CD8-positive, alpha-beta memory T cell (primary cell): ENCODE measurements at places on chromosomes 6 and 20.

- no peak for DNase-seq
Observed at GRCh38 chr6:61949971-61950370, 336.1 kb downstream of the KHDRBS2 start.

- DNase-seq, result no peak
Observed at GRCh38 chr20:37630993-37631392, 62.8 kb upstream of the CTNNBL1 start.

- no peak for DNase-seq
Observed at GRCh38 chr6:7148100-7148822, 40.5 kb downstream of the RREB1 start.

DNA sequence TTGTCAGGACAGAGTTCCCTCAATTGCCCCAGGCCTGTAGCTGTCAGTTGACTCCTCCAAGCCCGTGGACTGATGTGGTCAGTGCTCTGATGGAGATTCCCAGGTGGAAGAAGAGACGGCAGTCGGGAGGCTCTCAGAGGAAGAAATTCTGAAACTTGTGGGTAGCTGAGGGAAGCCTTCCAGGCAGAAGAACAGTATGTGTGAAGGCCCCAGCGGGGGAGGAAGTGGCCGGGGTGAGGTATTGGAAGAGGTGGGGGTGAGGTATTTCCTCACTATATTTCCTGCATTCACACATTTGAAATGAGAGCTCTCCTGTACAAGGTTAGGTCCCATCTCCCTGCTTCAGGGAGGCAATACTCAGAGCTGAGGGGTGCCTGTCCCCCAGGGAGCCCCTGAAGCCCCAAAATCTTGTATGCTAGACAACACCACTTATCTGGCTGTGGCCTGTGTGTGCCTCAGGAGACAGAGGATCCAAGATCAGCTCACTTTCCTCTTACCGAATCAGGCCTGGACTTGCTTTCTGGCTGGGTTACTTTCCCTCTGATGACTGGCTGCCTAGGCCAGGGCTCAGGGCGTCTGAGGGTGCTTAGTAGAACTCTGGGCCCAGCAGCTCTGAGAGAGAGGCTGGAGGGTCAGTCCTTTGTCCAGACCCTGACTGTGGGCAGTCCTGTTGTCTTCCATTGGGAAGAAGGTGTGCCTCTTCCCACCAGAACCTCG lies 49.3 kb upstream of the MYL9 start:
- peak; percentile 40 for DNase-seq

- DNase-seq, result no peak
Observed at GRCh38 chr6:106247293-106247692, 78.3 kb downstream of the ATG5 start.

DNA sequence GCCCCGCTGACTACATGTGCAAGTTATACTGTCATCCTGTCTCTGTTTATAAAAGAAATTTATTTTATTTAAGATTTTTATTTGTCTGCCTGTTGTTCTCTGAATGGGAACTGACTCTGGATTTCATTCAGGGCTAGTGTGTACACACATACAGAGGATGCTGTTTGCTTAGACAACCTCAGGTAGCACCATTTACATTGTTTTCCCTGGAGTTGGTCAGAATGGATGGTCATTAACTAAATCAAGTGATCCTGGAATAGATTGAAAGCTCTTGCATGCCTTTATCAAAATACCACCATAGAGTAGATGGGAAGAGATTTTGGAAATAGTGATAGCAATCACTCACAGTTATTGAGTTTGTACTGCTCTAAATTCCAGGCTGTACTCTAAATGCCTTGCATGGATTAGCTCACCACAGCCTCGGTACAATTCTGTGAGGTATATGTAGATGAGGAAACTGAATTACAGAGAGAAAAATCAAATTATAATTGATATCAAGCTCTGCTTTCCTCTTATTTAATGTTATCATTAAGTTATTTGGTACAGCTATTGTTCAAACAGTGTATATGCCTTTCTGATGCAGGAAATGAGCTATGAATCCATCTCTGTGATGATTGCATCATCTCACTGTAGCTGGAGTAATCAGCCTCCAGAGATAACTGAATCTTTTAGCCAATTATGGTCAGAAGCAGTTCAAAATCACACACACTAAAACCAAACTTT lies 51.9 kb downstream of the RNF217 start:
- no peak for DNase-seq

DNA sequence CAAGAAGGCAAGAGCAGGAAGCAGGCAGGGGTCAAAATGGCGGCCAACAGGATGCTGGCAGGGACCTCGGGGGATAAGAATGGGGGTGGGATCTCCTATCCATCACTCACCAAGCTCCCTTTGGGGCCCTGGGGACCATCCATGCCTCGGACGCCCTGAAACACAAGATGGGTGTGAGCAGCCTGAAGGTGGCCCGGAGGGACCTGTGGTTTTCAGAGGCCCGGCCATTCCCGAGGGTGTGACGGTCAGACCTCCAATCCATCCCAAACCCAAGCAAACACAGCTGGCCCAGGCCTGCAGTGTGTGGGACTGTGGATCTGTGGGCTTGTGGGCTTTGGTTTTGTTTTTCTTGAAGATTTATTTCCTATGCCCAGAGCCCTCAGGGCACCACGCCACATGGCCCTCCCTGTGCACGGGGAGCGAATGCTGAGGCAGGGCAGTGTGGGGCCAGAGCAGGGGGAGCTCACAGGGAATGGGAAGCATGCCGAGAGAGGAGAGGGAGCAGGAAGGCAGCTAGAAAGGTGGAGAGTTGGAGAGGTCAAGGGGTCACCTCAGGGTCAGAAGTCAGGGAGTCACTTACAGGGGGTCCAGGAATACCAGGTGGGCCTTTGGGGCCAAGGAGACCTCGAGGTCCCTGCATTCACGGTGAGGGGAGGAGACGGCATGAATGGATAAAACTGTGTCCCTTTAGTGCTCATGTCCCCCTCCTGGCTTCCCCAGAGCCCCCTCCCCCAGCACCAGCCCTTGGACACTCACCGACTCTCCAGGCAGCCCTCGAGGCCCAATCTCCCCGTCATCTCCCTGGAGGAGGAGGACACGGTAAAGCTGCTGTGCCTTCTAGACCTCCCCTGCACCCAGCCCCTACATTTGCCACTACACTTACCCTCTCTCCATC lies 14.5 kb downstream of the COL11A2 start:
- no peak for DNase-seq

- DNase-seq, result no peak
Observed at GRCh38 chr20:38343311-38344106, 2.8 kb upstream of the LBP start.

DNA sequence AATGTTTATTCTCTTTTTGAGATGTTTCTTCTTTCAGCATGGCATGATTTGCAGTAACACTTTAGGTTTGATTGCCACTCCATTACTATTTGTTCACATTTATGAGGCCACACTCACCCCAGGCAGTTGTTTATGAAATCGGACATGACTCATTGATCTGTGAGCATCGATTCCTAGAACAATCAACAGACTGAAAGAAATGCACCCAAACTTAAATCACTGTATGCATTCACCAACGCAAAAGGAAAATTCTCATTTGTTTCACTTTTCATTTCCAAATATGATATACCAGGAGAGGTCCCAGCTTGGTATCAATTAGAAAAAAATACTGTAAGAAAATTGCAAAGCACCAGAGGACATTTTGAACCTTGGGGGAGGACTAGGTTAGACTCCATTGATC lies 5.4 kb upstream of the GJA10 start:
- no peak for DNase-seq

GRCh38 chr6:149012040-149012545 lies 265.3 kb downstream of the UST start:
- DNase-seq, result no peak

DNA sequence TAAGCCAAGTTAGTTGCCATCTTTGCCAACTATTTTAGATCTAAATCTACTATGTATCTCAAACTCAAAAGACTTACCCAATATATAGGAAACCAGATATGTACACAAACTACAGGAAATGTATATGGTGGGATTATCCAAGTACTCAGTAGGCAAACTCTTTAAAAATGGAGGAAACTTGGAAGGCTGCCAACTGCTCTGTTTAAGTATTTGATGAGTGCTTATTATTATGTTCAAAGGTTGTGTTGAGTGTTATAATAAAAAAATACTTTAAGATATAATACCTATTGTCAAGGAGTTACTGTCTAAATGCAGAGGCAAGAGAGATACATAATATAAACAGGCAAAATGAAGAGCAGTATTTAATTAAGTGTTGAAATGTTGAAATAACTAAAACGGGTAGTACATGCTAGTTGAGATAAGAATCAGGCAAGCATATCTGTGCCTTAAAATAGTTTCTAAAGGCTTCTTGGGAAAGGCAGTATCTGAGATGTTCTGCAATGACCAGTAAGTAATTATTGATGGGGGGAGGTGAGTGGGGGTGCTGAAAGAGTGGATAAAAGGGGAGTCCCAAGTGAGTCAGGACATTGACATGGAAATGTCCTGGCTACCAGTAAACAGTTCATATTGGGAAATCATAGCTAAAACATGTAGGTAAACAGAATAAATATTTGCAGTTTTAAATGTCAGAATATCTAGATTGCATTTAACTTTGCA lies 6.5 kb upstream of the DST start:
- no peak for DNase-seq

DNA sequence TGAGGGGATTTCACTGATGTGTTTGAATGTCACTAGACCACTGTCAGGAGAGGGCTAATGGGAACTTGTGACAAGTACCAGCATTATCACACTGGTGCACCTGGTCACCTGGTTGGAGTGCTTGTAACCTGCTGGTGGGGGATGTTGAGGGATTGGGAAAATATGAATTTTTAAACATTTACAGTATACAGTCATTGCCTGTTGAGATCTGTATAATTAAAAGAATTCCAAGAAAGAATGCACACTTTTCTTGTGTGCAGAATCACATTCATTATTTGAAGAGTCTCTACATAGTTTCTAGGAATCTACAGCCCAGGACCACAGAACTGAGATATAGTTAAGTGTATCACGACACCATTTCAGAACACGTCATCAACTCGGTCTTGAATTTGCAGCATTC lies 118.4 kb downstream of the AIG1 start:
- no peak for DNase-seq

DNA sequence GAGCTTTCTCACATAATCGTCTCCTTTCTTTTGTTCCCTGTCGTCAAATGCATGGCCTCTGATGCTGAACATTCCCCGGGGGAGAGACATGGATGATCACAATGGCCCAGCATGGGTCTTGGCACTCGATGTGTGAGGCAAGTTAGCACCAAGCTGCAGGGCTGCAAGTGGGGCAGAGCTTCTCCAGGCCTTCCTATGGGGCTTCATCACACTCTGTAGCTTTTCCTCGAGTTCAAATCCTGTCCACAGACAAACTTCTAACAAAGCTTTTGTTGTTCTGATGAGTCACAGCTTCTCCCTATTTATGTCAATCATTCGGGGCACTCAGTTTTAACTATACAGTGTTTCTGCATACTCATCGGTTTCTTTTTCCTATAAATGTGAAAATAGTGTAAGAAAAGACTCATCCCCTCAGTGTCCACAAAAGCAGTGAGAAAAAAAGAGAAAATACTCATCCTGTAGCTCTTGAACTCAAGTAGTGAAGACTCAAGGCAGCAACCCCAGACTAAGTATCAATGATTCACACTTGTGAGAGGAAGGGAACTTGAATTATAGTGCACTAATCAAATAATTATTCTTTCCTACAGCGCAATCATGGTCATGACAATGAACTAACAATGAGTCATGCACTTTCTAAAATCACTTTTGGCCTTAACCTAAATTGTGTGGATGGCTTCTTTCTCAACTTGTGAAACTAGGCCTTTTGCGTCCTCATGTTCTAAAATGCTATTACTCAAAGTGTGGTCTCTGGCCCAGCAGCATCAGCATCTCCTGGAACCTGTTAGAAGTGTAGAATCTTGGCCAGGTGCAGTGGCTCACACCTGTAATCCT lies 68.4 kb upstream of the NOX3 start:
- no peak for DNase-seq

DNA sequence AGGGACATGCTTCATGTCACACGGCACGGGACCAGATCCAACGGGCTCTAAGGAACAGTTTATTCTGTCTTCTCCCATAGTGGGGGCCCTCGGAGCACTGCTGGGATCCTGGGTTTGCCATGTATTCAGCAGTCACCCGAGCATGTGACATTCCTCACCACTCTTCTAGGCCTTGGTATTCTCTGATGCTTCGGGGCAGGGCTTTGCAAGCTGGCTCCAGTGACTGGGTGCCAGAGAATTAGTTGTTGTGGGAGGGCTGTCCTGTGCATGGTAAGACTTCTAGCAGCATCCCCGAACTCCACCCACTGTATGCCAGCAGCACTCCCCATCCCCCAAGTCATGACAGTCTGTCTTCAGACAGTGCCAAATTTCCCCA lies 5.4 kb downstream of the CCN5 start:
- no peak for DNase-seq

- no peak for DNase-seq
Observed at GRCh38 chr6:14858808-14859207, 387.1 kb upstream of the JARID2 start.

GRCh38 chr6:37674161-37674560 lies 23.5 kb downstream of the MDGA1 start:
- no peak for DNase-seq

GRCh38 chr6:38933426-38933825 lies 115.2 kb upstream of the GLP1R start:
- no peak for DNase-seq

DNA sequence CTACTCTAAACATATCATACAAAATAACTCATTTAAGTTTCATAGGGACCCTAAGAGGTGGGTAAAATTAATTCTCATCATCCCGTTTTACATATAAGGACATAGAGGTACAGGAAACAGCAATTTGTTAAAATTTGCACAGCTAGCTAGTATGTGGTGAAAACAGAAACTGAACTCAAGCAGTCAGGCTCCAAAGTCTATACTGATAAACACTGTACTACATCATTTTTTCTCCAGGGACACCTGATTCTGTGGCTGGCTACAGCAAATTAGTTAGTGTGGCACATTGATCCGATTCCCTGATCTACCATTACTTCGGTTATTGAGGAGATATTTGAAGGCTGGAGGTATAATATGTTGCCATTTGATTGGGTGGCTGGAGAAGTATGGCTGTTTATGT lies 36.2 kb upstream of the E2F3 start:
- no peak for DNase-seq

GRCh38 chr20:44494681-44495080 lies 19.0 kb downstream of the TTPAL start:
- no peak for DNase-seq

GRCh38 chr6:148274809-148275208 lies 67.8 kb upstream of the SASH1 start:
- no peak for DNase-seq

- no peak for DNase-seq
Observed at GRCh38 chr6:98633886-98634285, 200.5 kb upstream of the POU3F2 start.

- no peak for DNase-seq
Observed at GRCh38 chr6:145092554-145092953, 642.8 kb downstream of the EPM2A start.

GRCh38 chr20:9928281-9928737 lies 89.4 kb upstream of the PAK5 start:
- no peak for DNase-seq
